NCI-H2171 (cell line): ENCODE measurements at places on chromosomes 5 and 9.
A peak's percentile ranks its signal among the peaks of the same experiment; 100 is the strongest.

- DNase-seq = no peak
Observed at GRCh38 chr9:27880635-27881034, 307.4 kb upstream of the C9orf72 start.

GRCh38 chr9:77935974-77936373 is 95.6 kb downstream of the GNAQ start:
- no peak for DNase-seq

DNA sequence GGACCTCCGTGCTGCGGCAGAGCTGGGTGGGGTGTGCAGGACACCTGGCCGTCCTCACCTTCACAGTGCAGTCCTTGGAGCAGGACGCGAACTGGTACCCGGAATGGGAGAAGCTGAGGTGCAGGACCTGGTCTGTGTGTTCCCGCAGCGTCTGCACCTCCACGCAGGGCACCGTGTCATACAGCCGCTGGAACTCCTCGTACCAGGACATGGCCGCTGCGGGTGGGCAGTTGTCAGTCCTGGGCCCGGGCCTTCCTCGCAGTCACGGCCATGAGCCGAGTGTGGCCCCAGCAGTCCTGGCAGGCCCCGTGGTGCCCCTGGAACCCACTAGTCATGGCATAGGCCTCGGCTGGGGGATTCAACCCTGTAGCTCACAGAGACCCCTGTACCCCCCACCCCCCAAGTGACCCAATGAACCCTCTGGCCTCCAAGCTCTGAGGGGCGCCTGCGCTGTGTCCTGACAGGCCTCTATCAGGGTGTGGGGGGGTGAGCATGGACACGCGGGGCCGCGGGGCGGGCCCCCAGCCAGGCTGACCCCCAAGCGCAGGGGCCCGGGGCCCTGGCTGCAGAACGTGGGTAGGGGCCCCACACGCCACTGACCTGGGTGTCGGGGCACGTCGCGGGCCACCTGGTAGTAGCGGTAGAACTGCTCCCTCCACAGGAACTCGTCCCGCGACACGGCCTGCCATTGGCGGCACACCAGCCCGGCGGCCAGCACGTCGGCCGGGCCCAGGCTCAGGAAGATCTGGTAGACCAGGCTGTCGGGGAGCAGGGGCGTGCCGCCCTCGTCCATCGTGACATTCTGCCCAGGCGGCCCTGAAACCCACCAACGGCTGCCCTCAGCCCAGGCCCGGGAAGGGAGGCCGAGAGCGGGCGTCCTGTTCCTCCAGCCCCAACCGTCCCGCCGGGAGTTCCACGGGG is 987 bp downstream of the FBXW5 start:
- DNase-seq = peak; percentile 32

GRCh38 chr5:24645483-24645882 is 705 bp upstream of the CDH10 start:
- DNase-seq = no peak

- DNase-seq = no peak
Observed at GRCh38 chr5:110687485-110687884, 39.0 kb downstream of the TMEM232 start.

DNA sequence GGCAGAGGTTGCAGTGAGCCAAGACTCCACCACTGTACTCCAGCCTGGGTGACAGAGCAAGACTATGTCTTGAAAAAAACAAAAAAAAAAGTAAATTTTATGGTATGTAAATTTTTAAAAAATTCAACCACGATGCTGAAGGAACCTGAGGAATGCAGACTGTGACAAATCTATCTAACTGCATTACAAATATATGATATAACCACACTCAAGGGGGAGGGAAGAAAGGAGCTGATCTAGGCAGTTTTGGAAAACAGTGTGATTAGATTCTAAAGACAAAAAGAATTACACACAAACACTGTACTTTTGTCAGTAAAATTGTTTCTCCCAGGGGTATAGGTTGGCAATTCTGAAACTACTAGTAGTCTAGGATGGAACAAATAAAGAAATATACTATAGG is 17.0 kb downstream of the LARS1 start:
- no peak for DNase-seq

DNA sequence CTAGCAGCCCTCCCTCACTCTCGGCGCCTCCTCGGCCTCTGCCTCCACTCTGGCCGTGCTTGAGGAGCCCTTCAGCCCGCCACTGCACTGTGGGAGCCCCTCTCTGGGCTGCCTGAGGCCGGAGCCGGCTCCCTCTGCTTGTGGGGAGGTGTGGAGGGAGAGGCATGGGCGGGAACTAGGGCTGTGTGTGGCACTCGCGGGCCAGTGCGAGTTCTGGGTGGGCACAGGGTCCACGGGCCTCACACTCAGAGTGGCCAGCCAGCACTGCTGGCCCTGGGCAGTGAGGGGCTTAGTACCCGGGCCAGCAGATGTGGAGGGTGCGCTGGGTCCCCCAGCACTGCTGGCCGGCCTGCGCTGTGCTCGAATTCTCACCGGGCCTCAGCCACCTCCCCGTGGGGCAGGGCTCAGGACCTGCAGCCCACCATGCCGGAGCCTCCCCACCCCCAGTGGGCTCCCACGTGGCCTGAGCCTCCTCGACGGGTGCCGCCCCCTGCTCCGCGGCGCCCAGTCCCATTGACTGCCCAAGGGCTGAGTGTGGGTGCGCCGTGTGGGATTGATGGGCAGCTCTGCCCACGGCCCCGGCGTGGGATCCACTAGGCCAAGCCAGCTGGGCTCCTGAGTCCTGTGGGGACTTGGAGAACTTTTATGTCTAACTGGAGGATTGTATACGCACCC is 30.4 kb upstream of the FCHO2 start:
- DNase-seq = no peak

DNA sequence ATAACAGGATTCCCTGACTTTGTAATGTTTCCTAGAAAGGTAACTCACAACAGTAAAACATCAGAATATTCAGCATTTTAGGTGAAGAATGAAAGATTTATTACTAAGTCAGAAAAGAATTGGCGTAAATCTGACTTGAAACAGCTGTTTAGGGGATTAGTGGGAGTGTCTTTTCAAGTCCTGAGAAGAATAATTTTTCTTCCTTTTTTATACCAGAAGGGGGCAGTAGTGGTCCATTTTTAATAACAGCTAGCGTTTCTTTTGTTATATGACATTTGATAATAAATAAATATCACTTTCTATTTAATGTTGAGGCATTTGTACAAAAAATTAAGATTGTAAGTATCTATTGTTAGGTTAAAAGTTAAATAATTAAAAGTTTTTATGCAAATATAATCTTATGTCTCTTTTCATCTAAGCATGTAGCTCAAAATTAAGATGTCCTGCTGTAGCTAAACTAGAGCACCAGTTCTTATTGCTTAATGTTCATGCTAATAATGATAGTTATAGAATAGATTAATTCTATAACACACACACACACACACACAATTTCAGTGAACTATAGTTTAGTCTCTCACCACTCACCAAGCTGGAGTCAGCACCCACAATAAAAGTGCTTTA is 258.7 kb upstream of the ARRDC3 start:
- no peak for DNase-seq
